ENCODE measurements at places on chromosomes 7 and 10. TPM values are rescaled to one million over a fixed set of nuclear protein-coding genes. Genes with fewer than 3 reads are reported as not detected.
A peak's percentile ranks its signal among the peaks of the same experiment; 100 is the strongest.

GRCh38 chr10:58174831-58175230 is 92.9 kb downstream of the IPMK start:
- DNase-seq, result no peak

DNA sequence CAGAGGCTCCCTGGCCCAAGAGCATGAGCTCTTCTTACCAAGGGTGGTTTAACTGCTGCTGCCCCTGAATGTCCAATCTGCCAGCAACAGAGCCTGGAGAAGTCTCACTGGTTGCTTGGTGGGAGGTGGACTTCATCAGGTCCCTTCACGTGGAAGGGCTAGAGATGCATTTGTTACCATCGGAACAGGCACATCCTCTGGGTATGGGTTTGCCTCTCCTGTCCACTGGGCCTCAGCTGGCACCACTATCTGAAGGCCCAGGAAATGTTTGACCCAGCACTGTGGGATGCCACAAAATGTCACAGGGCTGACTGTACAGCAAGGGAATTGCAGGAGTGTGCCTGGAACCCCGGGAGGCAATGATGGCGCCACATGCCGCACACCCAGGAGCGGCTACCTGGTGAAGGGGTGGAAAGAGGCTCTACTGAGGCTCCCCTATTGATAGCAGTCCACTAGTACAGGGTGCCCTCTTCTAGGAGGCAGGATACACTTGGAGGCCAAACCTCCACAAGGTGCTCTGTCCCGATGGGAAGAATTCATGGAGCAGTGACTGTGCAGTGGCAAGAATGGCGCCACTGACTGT is 603.1 kb upstream of the MGMT start:
- no peak for DNase-seq

Gene AKR1C2
- 823 TPM for total RNA-seq

GRCh38 chr10:114486938-114487814 is 82.9 kb upstream of the AFAP1L2 start:
- no peak for DNase-seq

GRCh38 chr10:130481076-130481930 is 345.1 kb downstream of the GLRX3 start:
- no peak for DNase-seq

Gene MYOZ1
- not detected for total RNA-seq

DNA sequence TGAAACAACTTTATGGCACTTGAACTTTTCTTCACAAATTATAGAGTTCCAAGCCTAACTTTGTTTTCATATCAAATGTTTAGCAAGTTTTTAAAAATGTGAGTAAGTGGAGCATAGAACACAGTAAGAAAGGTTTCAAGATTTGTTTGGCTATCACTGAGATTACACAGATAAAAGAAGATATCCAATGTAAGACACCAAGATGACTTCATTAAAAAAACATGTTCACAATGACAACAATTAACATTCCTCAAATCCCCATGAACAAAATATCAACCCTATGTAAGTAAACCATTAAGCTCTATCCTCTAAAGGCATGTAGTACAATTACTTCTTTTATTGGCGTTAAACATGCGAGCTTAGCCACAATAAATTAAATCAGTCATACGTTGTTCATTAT is 129.7 kb downstream of the RELN start:
- no peak for DNase-seq

DNA sequence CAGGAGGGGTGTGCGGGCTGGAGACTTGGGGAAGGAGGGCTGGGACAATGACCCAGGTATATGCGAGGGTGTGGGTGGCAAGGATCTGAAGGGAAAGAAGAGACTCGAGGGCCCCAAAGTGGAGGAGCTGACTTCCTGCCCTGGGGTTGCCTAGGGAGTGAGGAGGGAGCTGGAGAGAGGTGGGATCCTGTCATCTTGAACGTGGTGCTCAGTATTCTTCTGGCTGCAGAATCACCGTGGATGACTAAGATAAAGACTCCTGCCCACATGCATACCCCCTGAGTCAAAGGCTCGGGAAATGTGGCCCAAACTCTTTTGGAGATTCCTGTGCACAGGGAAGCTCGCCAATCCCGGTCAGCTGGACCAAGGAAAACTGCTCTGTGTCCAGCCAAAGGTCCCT is 31.2 kb downstream of the COL17A1 start:
- no peak for DNase-seq

DNA sequence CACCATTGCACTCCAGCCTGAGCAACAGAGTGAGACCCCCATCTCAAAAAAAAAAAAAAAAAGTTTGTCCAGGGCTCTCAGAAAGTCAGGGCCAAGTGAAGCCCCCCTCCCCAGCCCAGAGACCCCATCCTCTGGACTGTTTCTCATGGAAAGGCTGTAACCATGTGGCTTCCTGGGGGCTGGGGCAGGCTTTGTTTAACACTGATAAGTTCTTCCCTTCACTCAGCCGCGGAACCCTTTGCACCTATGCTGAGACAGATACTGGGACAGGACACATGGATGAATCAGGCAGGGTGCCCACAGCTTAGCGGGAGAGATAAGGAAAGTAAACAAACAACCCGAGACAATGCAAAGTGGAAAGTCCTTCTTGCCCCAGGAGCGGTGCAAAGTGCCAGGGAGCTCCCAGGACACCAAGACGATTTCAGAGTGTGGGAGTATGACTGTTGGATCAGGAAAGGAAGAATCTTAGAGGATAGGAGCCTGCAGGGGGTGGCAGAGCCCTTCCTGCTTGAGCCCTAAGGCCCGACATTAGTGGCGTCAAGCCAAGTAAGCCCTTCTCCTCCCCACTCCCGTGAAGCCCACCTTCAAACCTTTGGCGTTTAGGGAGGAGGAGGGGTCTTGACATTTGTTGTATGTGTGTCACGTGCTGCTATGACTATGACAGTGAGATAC is 11.6 kb downstream of the MLXIPL start:
- peak; percentile 53 for DNase-seq

DNA sequence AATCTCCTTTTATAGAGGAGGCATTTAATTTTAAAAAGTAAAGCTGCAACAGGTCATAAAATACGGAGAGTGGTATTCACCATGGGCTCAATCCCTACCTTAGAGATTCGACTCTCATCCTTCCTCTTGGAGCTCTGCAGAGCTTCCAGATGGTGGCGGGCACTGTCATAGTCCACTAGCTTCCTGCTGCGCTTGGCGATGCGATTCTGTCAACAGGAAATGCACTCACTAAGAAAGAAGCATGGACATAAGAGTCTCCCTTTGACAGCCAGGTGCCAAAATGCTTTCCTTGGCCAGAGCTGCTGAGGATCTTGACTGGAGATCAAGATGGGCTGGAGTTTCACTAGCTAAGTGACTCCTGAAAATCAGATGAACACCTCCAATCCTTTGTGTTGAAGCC is 154.4 kb downstream of the AMPH start:
- no peak for DNase-seq

GRCh38 chr7:66250711-66251110 is 45.6 kb downstream of the TPST1 start:
- DNase-seq, result peak; percentile 4

DNA sequence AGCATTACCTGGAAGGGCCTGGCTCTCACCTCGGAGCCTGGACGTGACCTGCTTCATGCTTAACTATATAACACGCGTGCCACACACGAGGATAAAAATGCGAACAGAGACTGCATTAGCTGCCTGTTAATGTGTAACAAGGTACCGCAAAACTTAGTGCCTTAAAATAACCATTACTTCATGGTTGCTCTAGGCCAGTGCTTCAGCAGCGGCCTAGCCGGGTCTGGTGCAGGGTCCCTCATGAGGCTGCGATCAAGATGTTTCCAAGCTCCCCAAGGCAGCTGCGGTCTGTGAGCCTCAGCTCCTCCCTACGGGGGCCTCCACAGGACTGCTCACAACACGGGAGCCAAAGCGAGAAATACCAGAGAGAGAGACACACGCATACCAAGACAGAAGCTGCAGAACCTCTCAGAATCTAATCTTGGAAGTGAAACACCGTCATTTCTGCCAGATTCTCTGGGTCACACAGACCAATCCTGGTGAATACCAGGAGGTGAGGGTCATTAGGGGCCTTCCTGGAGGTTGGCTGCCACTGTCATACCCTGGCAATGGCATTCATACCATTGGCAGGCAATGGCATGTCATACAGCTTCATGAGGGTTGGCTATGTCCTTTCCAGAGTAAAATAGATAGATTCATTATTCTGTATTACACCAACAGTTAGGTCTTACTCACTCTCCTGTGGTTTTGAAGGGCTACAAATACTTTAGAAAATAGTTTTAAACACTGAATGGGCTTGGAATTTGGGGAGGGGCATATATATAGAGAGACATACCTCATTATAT is 94.5 kb downstream of the HIPK2 start:
- DNase-seq, result no peak

DNA sequence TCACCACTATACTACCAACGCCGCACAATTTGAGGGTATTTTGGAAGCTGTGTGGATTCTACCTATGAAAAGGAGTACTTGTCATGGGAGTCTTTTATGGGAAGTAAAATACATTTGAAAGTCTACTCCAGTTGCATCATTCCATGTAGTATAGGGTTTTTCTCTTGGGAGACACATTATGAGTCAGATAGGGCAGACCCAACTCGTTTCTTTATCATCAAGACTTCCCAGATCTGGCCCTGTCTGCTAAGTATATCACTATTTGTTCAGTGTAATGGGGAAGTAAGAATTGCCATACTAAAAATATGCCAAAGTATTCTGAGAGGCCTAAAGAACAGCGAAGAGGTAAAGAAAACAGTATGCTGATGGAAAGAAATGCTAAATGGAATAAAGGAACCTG is 144.2 kb downstream of the SPAG6 start:
- no peak for DNase-seq

GRCh38 chr7:11714205-11714604 is 117.8 kb downstream of the THSD7A start:
- DNase-seq, result no peak

GRCh38 chr7:15084368-15084767 is 181.8 kb upstream of the DGKB start:
- DNase-seq, result no peak

- no peak for DNase-seq
Measured at GRCh38 chr10:48272682-48273081, 1.8 kb downstream of the FRMPD2 start.

GRCh38 chr10:69504576-69505250 is 53.4 kb downstream of the TSPAN15 start:
- no peak for DNase-seq

DNA sequence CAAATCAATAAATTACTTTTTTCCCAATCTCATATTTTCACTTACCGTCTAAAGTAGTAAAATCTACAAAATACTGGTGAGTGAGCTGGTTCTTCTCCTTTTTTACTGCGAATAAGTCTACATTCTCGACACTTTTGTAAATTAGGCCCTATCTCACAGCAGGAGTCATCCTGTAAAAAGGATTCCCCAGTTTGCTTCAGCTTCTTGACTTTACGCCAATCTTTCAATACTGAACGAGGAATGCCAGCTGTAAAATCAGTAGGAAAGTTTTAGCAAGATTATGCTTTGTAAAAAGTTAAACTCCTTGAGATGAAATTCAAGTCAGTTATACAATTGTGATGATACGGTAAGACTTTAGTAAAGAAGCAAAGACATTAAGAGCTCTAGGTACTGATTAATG is 67.3 kb downstream of the NRBF2 start:
- no peak for DNase-seq

DNA sequence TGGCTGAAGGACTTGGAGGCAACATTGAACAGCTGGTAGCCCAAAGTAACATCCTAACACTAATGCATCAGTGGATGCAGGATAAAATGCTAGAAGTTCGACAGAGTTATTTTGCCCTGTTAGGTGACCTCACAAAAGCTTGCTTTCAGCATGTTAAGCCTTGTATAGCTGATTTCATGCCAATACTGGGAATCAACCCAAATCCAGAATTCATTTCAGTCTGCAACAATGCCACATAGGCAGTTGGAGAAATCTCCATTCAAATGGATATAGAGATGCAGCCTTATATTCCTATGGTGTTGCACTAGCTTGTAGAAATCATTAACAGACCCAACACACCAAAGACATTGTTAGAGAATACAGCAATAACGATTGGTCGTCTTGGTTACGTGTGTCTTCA is 62.9 kb downstream of the CCSER2 start:
- DNase-seq, result no peak

- DNase-seq, result no peak
Measured at GRCh38 chr10:97004591-97004990, 172.5 kb downstream of the LCOR start.

Gene RBM17
- 40.2 TPM for total RNA-seq

Gene CPN1
- not detected for total RNA-seq

DNA sequence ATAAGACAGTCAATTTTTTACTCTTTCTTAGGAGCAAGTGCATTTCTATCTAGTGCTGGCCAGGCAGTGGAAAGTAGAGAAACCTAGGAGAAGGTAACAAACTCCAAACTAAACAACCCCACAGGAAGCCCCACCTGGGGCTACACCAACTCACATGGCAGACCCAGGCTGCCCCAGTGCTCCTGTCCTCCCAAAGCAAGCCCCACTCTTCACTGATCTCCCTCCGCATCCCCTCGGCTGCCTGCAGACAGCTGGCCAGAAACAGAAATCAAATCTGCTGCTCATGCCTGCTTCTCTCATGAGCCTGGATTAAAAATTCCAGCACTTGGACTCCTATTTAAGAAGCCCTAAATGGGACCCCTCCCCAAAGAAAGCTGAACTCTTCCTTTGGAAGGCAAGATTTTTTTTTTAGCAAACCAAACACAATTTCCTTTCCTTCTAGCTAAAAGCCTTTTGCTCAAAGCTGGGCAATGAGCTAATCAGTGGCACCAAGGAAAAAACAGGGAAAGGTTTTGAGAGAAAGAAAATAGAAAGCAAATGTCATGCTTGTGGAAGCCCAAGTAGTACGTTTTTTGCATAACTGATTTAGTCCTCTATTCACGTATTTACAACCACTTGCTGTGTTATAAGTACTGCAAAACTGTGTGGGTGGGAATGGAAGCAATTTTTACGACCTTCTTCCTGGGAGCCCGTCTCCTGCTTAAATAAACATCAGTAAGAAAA is 10.8 kb downstream of the PDE1C start:
- no peak for DNase-seq

- no peak for DNase-seq
Measured at GRCh38 chr10:102923601-102924000, 5.5 kb downstream of the CNNM2 start.

Gene RAB11FIP2
- 41.0 TPM for total RNA-seq

DNA sequence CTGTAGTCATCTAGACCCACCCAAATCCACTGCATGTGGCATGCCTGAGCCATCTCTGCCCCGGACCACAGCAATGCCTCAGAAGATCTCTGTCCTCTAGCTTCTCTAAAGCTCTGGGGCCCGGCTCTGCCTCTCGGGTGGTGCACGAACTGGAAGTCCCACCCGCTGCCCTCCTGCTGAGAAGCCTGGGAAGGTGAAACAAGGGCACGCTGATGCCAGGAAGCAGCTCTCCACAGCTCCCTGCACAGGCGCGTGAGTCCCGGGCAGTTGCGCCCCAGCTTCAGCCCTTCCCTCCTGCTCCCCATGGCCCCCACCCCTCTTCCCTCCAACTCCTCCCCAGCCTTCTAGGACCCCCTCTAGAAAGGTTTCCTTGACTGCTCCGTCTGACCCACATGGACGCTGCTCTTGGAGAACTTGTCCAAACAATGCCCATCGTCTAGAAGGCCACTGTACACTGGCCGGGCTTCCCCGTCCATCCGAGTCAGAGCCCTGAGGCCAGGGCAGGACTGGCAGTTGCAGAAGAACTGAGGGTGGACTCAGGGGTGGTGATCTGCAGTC is 12.8 kb downstream of the KCNH2 start:
- no peak for DNase-seq
